ENCODE measurements at places on chromosomes 16 and 17. TPM values are rescaled to one million over a fixed set of nuclear protein-coding genes. Genes with fewer than 3 reads are reported as not detected.

- no peak for DNase-seq
These were observed 94.2 kb downstream of the MAP2K4 start for GRCh38 chr17:12114686-12115418.

- no peak for DNase-seq
These were observed 12.9 kb downstream of the NUBP1 start for GRCh38 chr16:10756574-10756973.

XAF1 gene
- polyA plus RNA-seq = 70.4 TPM

CACNG4 gene
- 5.1 TPM for polyA plus RNA-seq
